ENCODE measurements at places on chromosomes 5 and 9.

GRCh38 chr5:59380350-59380951 lies 513.1 kb downstream of the PDE4D start:
- DNase-seq, result peak; percentile 66

GRCh38 chr5:74361406-74362358 lies 278.8 kb downstream of the ENC1 start:
- no peak for DNase-seq

- DNase-seq, result no peak
These were observed 626.7 kb upstream of the ADAMTS16 start for GRCh38 chr5:4513381-4513780.

DNA sequence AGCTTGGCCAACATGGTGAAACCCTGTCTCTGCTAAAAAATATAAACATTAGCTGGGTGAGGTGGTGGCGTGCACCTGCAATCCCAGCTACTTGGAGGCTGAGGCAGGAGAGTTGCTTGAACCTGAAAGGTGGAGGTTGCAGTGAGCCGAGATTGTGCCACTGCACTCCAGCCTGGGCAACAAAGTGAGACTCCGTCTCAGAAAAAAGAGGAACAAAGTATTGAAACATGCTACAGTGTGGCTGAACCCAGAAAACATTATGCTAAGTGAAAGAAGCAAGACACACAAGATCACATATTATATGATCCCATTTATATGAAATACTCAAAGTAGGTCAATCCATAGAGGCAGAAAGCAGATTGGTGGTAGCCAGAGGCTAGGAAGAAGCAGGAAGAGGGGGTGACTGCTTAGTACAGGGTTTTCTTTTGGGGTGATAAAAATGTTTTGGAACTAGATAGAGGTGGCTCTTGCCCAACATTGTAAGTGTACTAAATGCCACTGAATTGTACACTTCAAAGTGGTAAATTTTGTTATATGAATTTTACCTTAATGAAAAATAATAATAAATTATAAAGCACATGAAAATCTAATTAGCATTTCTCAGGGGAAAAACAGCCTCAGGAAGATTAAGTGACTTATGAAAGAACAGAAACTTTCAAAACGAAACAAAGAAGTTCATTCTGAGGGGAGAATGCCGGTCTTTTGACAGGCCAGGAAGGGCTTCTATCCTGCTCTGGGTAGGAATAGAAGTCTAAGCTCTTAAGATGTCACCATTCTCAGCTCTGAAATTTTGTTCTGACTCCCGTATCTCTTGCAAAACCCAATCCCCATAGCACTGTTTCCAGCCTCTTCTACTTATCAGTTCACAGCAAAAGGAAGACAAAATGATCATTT lies 161.1 kb upstream of the TBCA start:
- DNase-seq, result no peak

- DNase-seq, result no peak
These were observed 151.6 kb downstream of the SIL1 start for GRCh38 chr5:139046551-139046950.

- DNase-seq, result no peak
These were observed 82.6 kb upstream of the ADAMTS19 start for GRCh38 chr5:129377504-129377903.

- no peak for DNase-seq
These were observed 60.7 kb upstream of the RPS23 start for GRCh38 chr5:82338771-82339373.

- no peak for DNase-seq
These were observed 60.4 kb upstream of the TMED7 start for GRCh38 chr5:115686051-115686737.

GRCh38 chr9:135241381-135242048 lies 154.0 kb downstream of the OLFM1 start:
- no peak for DNase-seq

- DNase-seq, result no peak
These were observed 326.5 kb upstream of the PRR16 start for GRCh38 chr5:120137582-120137981.

- DNase-seq, result no peak
These were observed 621.9 kb downstream of the DTWD2 start for GRCh38 chr5:118366429-118366828.

DNA sequence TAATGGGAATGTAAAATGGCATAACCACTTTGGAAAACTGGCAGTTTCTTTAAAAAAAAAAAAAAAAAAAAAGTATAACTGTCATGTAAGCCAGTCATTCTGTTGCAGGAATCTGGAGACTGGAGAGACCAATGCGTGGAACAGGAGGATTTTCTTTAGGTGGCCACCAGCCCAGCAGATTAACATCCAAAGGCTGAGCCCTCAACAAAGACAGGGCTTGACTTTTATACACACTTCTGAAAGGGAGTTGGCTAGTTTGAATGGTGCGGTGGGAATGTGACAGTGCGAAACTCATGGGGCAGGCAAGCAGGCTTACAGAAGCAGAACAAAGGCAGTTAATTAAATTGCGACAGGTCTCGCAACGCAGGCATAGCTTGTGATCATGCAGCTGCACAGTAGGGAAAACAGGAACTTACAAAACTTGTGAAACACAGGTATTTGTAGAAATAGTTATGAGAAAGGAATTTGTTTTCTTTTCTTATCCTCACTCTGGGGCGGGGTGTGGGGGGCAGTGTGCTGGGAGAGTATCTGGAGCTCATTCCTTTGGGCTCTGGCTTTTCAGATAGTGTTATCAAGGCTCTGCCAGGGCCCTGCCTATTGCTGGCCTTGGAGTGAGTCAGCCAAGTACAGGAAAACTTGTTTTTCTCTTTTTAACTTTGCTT lies 12.0 kb downstream of the UIMC1 start:
- DNase-seq, result no peak

GRCh38 chr5:63351164-63351563 lies 611.1 kb downstream of the HTR1A start:
- no peak for DNase-seq

- DNase-seq, result no peak
These were observed 1.8 kb downstream of the HCN1 start for GRCh38 chr5:45694255-45694814.

GRCh38 chr5:40291338-40291737 lies 388.4 kb upstream of the PTGER4 start:
- no peak for DNase-seq

GRCh38 chr9:3692606-3693005 lies 166.8 kb upstream of the RFX3 start:
- no peak for DNase-seq

DNA sequence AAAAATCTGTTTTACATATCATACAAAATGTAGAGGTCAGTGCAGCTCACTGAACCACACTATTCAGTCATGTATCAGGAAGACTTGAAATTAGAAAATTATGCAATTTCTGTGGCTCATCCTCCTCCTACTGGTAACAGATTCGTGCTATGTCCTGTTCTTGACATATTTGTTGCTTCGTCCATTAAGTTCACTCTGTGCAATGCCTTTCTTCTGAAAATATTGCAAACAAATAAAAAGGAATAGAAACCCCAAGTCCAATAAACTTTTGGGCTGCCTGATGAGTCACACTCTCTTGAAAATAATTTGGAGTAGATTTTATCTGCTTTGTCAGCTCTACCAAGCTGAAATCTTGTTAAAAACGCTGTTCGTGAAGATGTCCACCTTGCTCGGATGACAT lies 391.2 kb downstream of the RAB3C start:
- no peak for DNase-seq

GRCh38 chr5:11166923-11167322 lies 405.9 kb upstream of the DAP start:
- no peak for DNase-seq

DNA sequence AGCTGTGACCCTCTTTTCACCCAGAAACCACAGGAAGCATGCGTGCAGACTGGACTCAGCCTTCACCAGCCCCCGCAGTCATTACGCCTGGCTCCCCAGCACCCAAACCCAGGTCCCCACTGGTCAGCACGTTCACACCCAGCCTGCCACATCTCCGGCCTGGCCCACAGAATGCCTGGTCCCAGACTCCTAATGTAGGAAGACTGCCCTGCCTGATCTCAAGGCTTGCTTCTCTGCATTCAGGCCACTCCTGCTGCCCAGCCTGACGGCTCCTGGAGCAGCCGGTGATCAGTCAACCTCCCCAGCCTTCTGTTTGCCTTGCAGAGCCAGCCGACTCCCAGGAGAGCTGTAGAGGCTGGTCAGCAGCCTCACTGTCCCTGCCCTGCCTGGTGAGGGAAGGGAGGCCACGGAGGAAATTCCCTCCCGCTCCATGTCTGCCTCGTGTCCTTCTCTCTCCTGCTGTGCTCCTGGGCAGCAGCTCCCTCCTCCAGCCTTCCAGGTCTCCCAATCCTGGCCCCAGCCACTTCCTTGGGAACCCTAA lies 25.4 kb downstream of the ADAMTS2 start:
- DNase-seq, result no peak

All from NCI-H1092 treated with DMSO at 0.1 percent for 48 hours (cell line).